ENCODE measurements at places on chromosomes 7 and 10.

- no peak for DNase-seq
Observed at GRCh38 chr10:11397077-11397965, 214.1 kb downstream of the USP6NL start.

GRCh38 chr7:105673367-105674084 lies 92.2 kb upstream of the EFCAB10 start:
- DNase-seq, result peak; percentile 64

- peak; percentile 87 for DNase-seq
Observed at GRCh38 chr10:125822878-125823662, at the start of the genes BCCIP and UROS. Gene BCCIP, plus strand, starts transcription at chr10:125823546. Its CDS starts 12 bp downstream, at chr10:125823558. Gene UROS, minus strand, starts transcription at chr10:125823258. Its CDS starts 6,759 bp downstream, at chr10:125816499.

DNA sequence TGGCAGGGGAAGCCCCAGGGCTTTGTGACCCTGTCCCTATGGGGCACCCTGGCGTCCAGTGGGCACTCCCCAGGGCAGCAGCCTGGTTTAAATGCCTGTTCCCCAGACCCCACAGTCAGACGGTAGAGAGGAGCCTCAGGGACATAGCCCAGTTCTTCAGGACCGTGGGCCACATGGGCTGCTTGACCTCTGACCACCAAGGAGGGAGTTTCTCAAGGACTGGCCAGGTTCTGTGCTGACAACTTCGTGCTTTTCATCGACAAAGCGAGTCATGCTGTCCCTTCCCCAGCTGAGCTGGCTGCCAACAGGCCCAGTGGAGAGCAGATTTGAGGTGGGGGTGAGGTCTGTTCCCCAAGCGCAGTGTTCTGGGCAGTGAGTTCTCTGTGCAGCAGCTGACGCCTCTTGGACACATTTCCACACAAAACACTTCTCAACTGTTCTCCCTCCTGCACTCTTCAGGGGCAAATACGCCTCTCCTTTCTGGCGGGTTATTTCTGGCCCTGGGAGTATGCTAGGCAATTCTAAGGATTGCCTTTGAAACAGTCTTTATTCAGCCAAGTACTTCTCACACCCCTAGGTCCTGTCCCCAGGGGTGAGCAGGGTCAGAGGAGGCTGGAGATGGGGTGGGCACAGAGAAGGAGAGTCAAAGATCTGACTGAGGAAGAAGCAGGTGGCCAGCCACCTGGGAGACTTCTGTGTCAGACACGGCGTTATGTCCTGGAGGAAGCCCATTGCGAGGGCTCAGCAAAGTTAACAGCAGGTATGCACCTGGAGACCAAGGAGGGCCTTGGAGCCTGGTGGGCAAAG lies 57.3 kb upstream of the CAMK2B start:
- no peak for DNase-seq

GRCh38 chr7:46764100-46764936 lies 817.6 kb downstream of the TNS3 start:
- no peak for DNase-seq

- DNase-seq, result no peak
Observed at GRCh38 chr10:129810-130209, 5.4 kb upstream of the ZMYND11 start.

- DNase-seq, result no peak
Observed at GRCh38 chr7:47643716-47644400, 61.9 kb upstream of the TNS3 start.

GRCh38 chr10:78859769-78860168 lies 209.0 kb upstream of the ZMIZ1 start:
- DNase-seq, result no peak

- no peak for DNase-seq
Observed at GRCh38 chr10:15856328-15857015, 3.8 kb downstream of the MINDY3 start.

All from DND-41 (cell line).